Spinal cord (tissue), 10 donors: ENCODE measurements at places on chromosomes 5 and 9.

DNA sequence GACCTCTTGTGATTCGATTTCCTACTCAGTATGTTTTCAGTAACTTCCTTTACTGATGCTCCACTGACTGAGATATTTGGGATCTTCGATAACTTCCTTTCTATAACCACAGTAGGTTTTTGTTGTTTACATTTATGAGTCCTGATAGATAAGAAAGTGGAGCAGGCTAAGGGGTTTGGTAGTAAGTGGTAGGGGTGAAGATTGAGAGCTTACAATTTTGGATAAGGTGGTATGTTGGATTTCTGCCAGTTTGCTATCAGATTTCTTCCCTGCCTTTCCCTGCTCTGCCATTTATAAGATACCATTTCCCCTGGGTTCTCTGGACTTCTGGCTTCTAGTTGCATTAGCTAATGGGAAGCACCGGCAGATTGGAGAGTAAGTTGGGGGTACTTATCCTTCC, 7.9 kb upstream of the NDUFS4 start:
- DNase-seq: no peak

DNA sequence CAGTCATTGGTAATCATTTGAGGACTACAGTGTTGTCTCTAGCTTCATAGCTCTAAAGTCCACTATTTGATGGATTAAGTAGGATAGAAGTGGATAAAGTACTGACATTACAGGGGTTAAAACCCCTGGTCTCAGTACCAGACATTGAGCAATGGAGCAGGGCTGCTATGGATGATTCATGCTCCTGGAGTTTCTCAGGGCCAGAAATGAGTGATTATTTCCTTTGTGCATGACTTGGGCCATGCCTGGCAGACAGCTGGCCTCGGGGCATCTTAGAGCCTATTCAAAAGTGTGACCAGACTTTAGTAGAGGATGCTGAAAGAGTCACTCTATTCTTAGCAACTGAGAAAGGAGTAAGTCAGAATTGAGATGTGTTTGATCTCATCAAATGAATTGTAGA, 350.7 kb upstream of the TLE4 start:
- DNase-seq: no peak

DNA sequence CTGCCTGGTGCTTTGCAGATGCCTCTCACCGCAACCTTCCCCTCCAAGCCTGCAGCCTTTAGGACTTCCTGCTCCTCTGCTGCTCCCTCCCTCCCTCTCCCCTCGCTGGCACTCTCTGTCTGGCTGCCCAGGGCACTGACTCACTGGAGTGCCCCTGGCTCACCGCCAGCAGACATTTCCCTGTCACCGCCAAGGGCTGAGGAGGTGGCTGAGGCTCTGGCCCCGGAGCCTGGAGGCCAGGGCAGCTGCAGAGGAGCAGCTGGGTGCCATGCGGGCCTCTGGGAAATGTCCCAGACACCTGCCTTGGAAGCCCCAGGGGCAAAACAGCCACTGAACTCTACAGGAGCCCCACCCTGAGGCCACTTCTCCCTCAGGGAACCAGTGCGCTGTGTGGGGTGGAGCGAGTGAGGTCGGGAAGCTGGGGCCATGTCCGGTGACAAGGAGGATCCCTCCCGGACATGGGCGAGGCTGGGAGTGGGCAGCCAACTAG, 53.4 kb downstream of the TENT4A start:
- peak; percentile 57 for DNase-seq

DNA sequence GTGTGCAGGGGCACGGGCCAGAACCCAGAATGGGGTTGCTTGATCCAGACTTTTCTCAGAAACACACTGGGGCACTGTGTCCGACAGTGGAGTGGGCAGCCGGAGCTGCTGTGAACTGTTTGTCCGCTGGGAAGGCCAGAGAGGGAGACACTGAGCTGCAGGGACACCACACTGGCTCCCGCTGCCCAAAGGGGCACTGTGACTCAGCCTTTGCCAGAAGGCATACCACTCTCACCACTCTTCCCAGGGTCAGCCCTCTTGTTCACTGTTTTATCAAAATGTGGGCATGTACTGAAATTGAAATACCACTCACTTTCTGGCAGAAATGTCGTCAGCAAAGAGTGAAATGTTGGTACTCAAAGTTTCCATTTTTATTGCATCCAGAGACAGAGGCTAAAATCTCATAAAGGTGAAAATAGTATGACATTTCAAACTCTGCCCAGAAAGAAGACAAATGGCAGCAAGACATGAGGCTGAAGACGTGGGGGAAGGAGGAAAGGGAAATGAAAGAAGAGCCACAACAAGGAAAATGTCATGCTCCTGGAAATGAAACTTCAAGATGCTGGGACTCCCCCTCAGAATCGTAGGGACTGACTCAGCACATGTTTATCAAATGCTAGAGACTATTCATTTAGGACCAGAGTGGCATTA, 4.5 kb upstream of the IL7R start:
- DNase-seq: no peak

DNA sequence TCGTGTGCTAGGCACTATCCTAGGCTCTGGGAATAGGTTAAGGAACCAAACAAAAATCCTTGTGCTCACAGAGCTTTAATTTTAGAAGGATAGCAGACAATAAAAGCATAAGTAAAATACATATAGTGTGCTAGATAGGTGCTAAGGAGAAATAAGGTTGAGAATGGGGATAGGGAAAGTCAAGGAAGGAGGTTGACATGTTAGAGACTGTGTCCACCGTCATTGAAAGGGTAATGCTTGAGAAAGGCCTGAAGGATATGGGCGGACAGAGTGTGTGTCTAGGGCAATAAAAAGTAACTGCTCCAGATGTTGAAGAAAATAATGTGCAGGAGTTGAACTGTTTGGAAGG, 482 bp upstream of the TDRD7 start:
- no peak for DNase-seq

- peak; percentile 85 for DNase-seq
Observed at GRCh38 chr9:34498553-34498952, 24.2 kb downstream of the ENHO start.

DNA sequence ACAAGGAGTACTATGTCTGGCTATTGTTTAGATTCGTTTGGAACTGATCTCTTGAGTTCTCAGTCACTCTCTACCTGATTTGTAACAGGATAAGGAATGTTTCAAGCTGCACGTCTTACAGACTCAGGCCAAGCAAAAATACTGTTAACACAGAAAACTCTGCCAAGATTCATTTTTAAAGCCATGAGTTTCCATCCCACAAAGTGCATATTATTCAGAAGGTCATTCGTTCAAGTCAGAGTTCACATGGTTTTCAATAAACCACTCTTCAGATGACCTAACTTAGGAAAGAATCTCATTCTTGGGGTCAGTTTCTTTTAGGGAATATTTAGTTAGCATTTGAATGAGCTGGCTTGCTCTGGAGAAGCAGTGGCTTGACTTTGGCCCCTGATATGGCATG, 49.3 kb downstream of the F2R start:
- DNase-seq: no peak

- no peak for DNase-seq
Observed at GRCh38 chr5:2688586-2688985, 62.9 kb downstream of the IRX2 start.

DNA sequence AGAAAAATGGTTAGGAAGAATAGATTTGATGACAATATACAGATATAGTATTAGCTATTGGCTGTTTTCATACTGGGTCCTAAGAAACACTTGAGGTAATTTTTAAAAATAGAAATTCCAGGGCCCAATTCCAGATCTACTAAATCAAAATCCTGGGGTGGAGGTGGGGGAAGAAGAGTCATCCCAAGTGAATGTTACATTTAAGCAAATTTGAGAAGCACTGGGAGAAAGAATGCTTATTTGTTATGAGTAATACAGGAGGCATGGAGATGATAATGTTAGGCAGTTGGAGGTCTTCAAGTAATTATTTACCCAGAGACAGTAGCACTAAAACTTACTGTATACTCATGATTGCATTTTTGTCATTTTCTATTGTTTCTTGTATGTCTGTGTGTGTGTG, 93.0 kb upstream of the DAB2 start:
- DNase-seq: no peak

- DNase-seq: no peak
Observed at GRCh38 chr5:65047948-65048690, 279.4 kb downstream of the CWC27 start.

DNA sequence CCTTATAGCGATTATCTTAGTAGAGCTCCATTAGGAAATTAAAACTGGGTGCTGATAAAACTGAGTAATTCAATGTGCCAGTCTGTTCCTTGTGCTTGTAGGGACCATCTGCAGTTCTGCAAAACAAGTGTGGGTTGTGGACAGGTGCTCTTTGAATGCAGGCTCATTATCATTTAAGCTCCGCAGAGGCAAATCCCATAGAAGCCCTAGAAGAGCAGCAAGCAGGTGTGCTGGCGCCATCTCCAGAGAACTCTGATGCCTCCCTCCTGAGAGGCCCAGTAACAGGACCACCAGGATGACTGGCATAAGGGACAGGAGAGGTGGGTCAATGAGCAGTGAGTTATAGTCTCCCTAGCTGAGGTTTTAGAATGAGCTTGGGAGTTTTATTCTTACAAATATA, 1342.4 kb upstream of the DMAC1 start:
- peak; percentile 19 for DNase-seq

- no peak for DNase-seq
Observed at GRCh38 chr9:99593610-99594009, 228.1 kb upstream of the NR4A3 start.

- no peak for DNase-seq
Observed at GRCh38 chr5:154157483-154158378, 32.8 kb upstream of the GALNT10 start.

GRCh38 chr9:28616310-28616709, 1043.0 kb upstream of the C9orf72 start:
- DNase-seq: peak; percentile 14

DNA sequence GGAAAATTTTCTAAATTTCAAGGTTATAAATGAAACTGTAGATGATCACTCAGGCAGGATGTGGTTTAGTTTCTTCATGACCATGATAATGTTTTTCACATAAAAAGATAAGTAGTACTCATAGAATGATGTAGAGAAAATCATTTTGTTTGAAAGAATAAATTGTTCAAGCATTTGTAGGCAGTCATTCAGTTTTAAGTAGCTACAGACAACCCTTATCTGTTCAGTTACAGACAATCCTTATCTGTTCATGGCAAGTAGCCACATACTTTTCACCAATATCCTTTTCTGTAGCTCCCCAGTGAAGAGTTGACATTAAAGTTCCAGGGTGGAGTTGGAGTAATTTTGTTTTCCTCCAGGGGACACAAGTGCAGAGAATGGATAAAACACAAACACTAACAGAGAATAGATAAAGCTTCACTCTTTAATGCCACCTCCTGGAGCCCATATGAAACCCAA, 278.1 kb upstream of the TNC start:
- DNase-seq: no peak

DNA sequence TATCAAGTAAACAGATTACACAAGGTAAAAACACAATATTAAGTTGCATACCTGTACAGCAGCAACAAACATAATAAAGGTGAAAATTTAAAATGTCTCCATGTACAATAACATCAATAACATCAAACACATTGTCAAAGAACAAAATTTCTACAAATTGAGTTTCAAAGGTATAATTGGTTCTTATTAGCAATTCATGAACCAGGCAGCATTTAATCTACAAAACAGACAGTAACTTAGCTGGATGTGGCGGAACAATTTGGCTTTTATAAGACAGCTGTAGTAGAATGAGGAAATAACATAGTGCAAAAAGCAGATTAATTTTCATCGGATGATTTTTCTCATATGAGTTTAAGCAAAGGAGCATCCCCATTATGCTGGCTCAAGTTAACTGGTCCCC, 1176.8 kb downstream of the EFNA5 start:
- no peak for DNase-seq

- DNase-seq: peak; percentile 77
Observed at GRCh38 chr5:127210042-127210441, 80.6 kb upstream of the MEGF10 start.

DNA sequence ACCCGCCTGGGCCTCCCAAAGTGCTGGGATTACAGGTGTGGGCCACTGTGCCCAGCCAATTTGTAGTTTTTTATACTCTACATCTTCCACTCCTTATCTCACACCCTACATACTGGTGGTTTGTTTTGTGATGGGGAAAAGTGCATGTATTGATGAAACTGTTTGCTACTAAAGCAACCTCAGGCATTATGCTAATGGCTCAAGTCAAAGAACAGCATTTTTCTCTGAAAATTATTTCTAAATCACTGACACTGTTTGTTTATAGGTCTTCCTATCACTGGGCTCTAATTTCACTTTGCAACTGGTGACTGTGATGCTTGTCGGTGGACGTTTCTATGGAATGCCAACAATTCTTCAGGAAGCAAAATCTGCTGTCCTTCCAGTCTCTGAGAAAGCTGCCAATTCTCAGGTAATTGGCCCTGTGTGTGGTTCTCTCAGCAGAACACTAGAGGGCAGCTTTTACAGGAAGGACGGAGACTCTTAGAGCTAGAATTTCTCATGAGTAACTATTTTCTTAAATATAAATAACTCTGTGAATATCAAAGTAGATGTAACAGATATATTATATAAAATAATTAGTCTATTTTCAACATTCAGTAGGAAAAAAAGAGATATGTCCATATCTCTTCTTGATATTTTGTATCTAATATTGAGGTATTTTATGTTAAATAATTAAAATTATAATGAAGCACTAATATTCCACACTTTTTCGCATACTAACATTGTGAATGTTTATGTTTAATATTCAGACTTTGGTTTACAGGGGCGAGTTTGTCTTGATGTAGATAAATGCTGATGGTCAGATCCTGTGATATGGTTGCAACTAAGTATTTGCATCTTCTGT, 244.1 kb downstream of the ADGRV1 start:
- peak; percentile 53 for DNase-seq

GRCh38 chr5:134964359-134965270, 3.1 kb upstream of the CATSPER3 start:
- DNase-seq: no peak

GRCh38 chr5:79255786-79256557, 20.0 kb downstream of the JMY start:
- no peak for DNase-seq

GRCh38 chr9:36566813-36567221, 5.9 kb upstream of the MELK start:
- no peak for DNase-seq

DNA sequence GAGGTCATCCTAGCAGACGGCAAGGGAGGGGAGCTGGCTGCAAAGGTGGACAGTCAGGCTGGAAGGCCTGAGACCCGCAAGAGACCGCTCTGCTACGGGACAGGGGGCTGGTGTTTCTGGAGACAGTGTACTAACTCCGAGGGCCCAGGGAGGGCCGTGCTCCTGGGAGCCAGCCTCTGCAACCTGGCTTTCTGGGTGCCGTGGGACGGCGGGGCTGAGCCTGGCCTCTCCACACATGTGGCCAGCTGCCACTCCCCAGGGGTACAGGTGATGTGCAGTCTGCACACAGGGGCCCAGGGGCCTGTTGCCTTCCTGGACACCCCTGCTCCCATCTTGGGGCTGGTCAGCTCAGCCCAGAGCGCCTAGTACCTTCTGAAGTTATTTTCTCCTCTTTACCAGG, 92.2 kb downstream of the MRPL36 start:
- no peak for DNase-seq

- DNase-seq: no peak
Observed at GRCh38 chr9:18542837-18543405, 69.0 kb downstream of the ADAMTSL1 start.

DNA sequence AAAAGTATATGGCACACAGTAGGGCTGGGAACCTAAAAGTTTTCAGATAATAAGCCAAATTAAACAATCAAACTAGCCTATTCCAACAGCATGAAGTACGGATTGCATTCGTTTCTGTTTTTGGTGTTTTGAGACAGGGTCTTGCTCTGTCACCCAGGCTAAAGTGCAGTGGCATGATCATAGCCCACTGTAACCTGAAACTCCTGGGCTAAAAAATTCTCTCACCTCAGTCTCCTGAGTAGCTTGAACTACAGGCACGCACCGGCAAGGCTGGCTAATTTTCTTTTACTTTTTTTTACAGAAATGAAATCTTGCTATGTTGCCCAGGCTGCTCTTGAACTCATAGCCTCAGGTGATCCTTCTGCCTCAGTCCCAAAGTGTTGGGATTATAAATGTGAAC, 5.2 kb downstream of the RFX3 start:
- DNase-seq: no peak
